ENCODE measurements at places on chromosomes 2 and 18. TPM values are rescaled to one million over a fixed set of nuclear protein-coding genes. Genes with fewer than 3 reads are reported as not detected.

Gene C18orf54
- 4.8 TPM for total RNA-seq

Gene PRSS56
- not detected for total RNA-seq

Gene MC2R
- total RNA-seq, result not detected

Gene FZD7
- 2.1 TPM for total RNA-seq

Gene CAVIN2
- total RNA-seq, result not detected

Gene DOK6
- total RNA-seq, result not detected

Gene RGPD3
- 0.37 TPM for total RNA-seq

Gene ANXA4
- 28.1 TPM for total RNA-seq

Gene SLC14A1
- 6.1 TPM for total RNA-seq

Gene LINC00305
- not detected for total RNA-seq

Gene CDH19
- total RNA-seq, result not detected

Gene PRKAG3
- total RNA-seq, result not detected

Gene PKDCC
- total RNA-seq, result not detected

Gene GALNT3
- total RNA-seq, result 15.9 TPM

Gene CSRNP3
- not detected for total RNA-seq

Gene ACMSD
- not detected for total RNA-seq

Gene PLEK
- total RNA-seq, result 39.9 TPM

Gene GCG
- not detected for total RNA-seq

Gene SEMA4C
- 0.94 TPM for total RNA-seq

Gene ERICH2
- total RNA-seq, result not detected

Gene FKBP1B
- total RNA-seq, result 3.8 TPM

Gene UGT1A5
- not detected for total RNA-seq

Gene HOXD10
- not detected for total RNA-seq

Gene PFN4
- 0.66 TPM for total RNA-seq

Gene HJURP
- 0.42 TPM for total RNA-seq

Gene KCNK3
- total RNA-seq, result not detected

Gene DNER
- not detected for total RNA-seq

Gene AKAIN1
- not detected for total RNA-seq

Gene VWA3B
- total RNA-seq, result not detected

Gene MYO7B
- total RNA-seq, result 2.6 TPM

Gene EFR3B
- total RNA-seq, result 0.12 TPM

Gene NTSR2
- total RNA-seq, result not detected

Gene IL1R2
- not detected for total RNA-seq

Gene SERPINB4
- not detected for total RNA-seq

Gene RAB27B
- 0.07 TPM for total RNA-seq

Gene RAX
- not detected for total RNA-seq
